ENCODE measurements at places on chromosomes 3 and 15. TPM values are rescaled to one million over a fixed set of nuclear protein-coding genes. Genes with fewer than 3 reads are reported as not detected.
A peak's percentile ranks its signal among the peaks of the same experiment; 100 is the strongest.

DNA sequence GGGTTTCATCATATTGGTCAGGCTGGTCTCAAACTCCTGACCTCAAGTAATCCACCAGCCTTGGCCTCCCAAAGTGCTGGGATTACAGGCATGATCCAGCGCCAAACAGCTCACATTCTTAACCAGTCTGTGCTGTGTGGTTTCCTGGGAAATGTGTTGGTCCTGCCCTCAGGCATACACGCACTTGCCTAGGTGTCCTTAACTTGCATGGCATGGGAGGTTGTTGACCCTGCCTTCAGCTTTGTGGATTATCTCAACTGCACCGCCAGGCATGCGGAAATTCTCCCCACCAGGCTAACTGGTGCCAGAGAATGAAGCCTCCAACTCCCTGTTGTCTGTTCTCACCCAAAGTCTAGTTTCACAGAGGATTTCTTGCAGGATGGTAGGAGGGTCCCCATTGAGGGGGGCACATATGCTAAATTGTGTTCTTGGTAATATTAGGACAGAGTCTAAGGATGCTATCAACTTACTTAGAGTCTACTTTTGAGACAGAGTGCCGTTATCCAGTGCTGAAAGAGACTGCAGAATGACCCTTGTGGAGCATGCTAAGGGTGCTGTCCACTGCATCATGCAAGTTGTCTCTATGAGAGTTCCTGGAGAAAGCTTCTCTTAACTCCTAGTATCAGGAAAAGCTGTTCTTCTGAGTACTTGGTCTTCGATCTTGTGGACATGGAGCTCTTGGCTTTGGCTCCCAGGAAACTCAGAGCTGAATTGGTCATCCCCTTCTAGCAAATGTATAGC lies 61.6 kb upstream of the EIF1B start:
- DNase-seq = no peak

DNA sequence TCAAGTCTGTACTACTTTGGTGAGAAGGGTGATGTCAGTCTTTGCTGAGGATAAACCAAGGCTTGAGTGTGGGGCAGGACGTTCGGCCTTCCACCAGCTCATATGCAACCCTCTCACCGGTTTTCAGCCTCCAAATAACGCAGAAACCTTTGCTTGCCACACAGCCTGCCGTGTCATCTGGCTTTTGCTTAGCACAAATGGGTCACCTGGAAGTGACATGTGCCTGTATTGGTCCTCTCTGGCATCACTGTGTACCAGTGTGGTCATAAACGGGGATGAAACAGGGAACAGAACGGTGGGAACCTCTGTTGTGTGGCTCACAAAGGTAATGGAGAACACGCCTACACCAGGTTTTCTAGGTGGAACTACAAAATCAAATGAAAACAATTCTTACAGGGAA lies 7.1 kb downstream of the POMGNT2 start:
- no peak for DNase-seq

DNA sequence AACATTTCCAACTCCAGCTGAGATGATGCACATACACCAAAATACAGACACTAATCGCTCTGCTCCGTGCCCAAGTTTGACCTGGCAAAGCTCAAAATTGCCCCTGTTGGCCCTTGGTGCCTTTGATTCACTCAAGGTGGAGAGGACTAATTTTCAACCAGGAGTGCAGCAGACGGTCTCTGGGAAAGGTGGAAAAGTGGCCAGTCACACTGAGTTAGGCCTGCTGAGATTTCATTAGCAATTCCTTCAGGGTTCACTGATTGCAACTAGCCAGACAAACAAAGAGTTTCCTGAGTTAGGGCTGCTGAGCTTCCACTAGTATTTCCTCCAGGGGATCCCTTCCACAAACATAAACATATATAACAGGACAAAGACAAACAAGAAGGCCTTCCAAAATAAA lies 28.7 kb upstream of the LHFPL4 start:
- no peak for DNase-seq

- no peak for DNase-seq
Measured at GRCh38 chr15:37041042-37041441, 59.3 kb downstream of the MEIS2 start.

DNA sequence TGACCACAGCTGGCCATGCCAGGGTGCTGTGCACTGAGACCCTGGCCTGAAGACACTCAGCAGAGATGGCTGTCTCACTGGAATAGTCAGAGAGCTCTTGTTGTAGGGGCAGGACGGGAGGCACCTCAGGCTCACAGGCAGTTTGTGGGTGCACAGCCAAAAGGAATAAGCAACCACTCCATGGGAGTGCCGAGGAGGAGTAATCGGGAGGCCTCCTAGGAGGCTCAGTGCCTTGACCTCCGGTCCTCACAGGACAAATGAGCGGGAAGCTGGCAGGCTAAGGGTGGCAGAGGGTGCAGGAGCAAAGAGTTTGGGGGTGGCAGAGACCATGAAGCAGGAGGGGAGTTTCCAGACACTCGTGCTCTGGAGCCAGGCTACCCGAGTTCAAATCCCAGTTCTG lies 81.7 kb downstream of the SMAD6 start:
- no peak for DNase-seq

GRCh38 chr15:26634319-26634718 lies 138.5 kb downstream of the GABRB3 start:
- DNase-seq = no peak

DNA sequence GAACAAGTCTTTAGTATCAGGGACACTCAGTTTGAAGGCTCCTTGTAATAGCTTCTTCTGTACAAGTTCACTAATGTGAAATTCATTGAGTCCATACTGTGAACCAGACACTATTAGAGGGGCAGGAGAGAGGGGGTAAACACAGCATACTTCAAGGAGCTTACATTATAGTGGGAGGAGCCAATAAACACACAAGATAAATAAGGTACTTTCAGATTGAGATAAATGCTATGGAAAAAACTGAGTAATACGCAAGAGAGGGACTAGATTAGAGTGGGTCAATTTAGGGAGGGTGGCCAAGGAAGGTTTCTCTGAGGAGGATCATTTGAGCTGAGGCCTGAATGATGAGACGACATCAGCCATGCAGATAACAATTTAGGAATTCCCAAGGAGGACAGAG lies 3.1 kb upstream of the AKAP13 start:
- no peak for DNase-seq

- DNase-seq = no peak
Measured at GRCh38 chr15:69887009-69887408, 210.7 kb downstream of the TLE3 start.

DNA sequence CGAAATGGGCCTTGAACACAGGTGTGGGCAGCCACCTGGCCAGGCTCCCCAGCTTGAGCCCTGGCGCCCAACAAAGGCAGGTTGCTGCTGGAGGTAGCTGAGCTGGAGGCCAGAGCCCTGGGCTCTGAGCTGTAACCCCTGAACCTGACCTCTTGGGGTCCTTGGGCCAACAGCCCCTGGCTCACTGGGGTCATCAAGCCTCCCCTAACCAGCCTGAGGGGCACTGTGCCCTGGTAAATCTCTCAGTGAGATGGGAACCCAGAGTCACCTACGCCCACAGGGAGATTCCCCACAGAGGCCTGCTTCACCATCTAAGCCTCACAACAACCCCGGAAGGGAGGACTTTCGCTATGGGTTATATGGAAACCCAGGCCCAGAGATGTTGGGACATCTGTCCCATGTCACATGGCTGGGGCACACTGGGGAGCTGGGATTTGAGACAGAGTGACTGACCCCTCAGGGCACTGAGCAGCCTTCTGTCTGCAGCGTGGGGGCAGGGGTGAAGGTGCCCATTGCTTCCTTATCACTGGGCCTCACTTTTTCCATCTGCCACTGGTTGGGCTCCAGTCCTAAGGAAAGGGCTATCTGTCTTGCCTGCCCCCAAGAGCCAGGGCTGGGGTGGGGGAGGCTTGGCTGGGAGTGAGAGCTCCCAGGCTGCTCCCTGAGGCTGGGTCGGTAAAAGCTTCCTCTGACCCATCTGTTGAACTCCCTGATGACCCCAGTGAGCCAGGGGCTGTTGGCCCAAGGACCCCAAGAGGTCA lies 59.1 kb downstream of the IQSEC1 start:
- DNase-seq = no peak

GRCh38 chr15:66655511-66655910 lies 46.5 kb upstream of the SMAD6 start:
- DNase-seq = peak; percentile 72

- no peak for DNase-seq
Measured at GRCh38 chr3:188365988-188366698, 212.2 kb downstream of the LPP start.

DNA sequence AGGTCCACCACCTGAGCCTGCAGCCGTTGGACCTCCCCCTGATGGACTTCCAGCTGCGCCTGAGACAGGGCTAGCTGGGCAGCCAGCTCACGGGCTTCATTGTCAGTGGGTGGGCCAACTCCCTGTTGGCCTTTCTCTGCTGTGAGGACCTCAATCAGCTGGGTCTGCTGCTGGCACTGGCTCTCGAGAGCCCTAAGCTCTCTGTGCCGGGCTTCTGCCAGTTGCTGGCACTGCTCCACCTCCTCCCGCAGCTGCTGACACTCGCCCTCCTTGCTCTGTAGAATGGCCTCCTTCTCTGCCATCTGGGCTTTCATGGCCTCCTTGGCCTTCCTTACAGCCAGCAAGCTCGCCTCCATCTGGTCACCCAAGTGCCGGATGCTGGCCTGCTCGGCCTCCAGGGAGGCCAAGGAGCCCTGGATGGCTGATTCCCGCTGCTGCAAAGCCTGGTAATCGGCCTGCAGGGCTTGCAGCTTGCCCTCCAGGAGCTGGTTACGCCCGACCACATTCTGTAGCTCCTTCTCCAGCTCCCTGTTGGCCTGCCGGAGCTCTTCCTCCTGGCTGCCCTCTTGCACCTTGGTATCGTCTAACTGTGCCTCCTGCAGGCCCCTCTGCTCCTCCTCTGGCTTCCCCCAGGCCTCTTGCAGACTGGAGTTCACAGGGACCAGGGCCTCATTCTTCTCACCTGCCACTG lies 23.8 kb downstream of the CXCR6 start:
- DNase-seq = peak; percentile 70

- no peak for DNase-seq
Measured at GRCh38 chr15:29675791-29676301, 146.4 kb downstream of the TJP1 start.

DNA sequence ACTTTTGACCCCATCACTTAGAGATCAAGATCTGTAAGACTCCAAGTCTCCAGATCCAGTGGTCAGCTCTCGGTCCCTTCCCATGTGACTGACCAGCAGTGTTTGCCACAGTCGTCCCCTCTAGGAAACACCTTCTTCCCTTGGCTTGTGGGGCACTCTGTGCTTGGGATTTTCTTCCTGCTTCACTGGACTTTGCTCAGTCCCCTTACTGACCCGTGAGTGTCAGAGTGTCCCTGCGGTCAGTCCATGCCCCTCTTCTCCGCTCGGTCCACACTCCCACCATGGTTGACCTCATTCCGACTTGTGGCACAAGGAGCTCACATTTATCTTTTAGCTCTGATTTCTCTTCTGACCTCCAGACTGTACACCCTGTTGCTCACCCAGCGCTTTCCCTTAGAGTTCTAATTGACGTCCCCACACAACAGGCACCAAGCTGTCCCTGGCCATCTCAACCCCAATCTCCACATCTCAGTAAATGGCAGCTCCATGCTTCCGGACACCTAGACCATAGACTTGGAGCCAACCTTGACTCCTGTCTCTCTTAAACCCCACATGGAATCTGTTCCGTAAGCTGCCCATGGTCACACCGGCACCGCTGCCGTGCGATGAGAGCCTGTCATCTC lies 67.9 kb downstream of the APBA2 start:
- no peak for DNase-seq

DNA sequence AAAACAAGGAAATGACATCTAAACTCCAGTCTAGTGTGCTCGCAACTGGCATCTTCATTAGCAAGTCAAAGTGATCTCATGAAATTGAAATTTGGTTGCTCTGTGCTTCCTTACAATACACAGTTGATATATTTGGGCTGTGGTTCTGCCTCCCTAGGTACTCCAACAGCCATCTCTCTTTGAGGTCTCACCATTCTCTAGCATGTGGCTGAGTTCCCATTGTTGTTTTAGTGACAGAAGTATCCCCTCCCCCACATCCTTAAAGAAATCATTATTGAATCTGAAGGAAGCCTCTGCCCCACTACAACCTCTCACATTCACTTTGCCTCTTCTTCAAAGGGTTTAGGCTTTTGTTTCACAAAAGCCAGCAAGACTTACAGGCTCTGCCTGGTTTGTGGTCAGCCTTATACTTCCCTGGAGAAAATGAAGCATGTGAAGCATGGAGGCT lies 516.5 kb downstream of the NLGN1 start:
- DNase-seq = no peak

GRCh38 chr15:73605759-73606436 lies 27.3 kb downstream of the NPTN start:
- no peak for DNase-seq

DNA sequence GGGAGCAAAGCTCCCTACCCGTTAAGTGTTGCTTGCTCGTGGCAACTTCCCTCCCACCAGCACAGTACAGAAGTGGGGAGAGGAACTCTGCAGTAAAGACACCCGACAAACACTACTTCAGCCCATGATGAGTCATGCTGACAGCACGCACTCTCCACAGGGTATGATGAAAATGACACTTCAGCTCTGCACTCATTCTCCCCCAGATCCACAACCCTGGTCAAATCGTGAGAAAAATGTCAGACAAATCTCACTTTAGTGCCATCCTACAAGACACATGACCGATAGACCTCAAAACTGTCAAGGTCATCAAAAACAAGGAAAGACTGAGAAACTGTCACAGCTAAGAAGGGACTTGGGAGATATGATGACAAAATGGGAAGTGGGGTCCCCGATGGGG lies 278.9 kb downstream of the OCA2 start:
- DNase-seq = no peak

DNA sequence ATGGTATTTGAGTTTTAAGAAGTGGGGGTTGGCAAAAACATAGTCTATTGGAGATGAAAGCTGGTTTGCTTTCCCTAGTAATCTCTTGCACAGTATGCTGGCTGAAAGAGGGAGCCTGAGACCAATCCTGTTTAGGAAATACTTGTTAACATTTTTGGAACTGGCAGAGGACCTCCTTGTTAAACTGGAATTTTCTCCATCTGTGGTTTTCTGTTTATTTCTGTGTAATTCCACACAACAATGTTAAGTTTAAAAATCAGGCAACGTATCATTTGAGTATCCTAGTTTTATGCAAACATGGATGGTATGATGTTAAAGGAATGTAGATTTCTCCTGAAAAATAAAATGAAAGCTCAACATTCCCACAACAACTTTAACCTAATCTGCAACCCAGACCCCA lies 536.0 kb upstream of the TBL1XR1 start:
- DNase-seq = no peak

FBXL2 gene
- total RNA-seq = 3.8 TPM

SLC38A3 gene
- total RNA-seq = 8.7 TPM

CD96 gene
- total RNA-seq = 1.9 TPM

ITIH1 gene
- total RNA-seq = not detected

CACNA2D3 gene
- 29.2 TPM for total RNA-seq

CAMKV gene
- total RNA-seq = not detected

BRK1 gene
- 101 TPM for total RNA-seq

CCDC12 gene
- total RNA-seq = 36.1 TPM

CNTN3 gene
- total RNA-seq = 6.3 TPM

All from right cardiac atrium (tissue), 5 donors.